ENCODE measurements at places on chromosomes 12 and 14.

DNA sequence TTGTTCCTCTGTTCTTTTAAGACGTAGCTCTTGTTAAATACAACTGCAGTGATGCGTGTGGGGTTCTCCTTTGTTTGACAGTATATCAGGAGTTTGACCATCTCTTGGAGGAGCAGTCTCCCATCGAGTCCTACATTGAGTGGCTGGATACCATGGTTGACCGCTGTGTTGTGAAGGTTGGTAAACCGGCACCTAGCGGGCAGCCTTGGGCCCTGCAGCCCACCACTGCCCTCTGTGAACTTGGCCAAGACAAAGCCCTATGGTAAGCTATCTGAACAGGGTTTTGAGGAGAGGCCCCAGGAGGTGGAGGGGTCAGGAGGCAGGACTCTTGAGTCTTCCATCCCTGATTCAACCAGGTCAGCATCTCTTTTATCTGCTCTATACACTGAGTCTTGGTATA lies 54.6 kb upstream of the RIC8B start:
- no peak for DNase-seq

DNA sequence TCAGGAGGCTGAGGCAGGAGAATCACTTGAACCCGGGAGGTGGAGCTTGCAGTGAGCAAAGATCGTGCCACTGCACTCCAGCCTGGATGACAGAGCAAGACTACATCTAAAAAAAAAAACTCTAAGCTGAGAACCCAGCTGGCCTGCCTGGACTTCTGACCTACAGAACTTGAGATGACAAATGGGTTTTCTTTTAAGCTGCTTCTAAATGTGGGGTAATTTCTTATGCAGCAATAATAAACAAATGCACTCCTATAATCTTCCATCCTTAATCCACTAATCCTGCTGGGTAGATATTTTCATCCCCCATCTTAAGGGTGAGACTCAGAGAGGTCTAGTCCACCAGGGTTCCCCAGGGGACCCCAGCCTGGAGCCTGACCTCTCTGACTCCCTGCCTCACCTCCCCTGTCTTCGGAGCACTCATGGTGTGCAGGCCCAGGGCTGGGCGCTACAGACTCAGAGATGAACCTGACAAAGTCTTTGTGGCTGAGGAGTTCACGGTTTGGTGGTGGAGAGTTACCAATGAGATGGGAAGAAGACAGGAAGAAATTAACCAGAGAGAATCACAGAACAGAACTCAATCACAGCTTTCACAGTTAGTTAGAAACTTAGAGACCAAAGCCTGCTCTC lies 39.7 kb upstream of the BDKRB2 start:
- no peak for DNase-seq

GRCh38 chr12:113958108-113958507 lies 8.0 kb downstream of the RBM19 start:
- DNase-seq, result no peak

DNA sequence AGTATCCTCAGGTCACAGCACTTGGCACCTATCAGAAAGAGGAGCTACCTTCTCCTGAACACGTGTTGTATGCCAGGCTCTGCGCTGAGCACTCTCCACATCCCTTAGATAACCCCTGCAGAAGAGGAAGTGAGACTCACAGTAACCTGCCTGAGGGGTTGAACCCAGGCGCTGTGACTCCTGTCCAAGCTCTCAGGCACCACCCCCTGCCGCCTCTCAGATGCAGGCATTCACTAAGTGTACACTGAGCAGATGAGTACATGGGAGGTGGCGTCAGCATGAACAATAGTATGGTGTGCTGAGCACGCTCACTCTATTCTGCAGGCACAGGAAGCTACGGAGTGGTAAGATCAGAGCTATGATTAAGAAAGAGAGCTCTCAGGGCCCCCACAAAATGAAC lies 21.0 kb upstream of the RIC8B start:
- DNase-seq, result no peak

GRCh38 chr12:103841690-103842584 lies 903 bp upstream of the NT5DC3 start:
- DNase-seq, result peak; percentile 64

GRCh38 chr12:3055704-3056467 lies 21.3 kb upstream of the TSPAN9 start:
- DNase-seq, result no peak

GRCh38 chr14:30204431-30204980 lies 276.9 kb upstream of the PRKD1 start:
- DNase-seq, result no peak

GRCh38 chr12:131830914-131831571 lies 2.9 kb downstream of the MMP17 start:
- peak; percentile 61 for DNase-seq

GRCh38 chr12:108832730-108833354 lies 24.5 kb downstream of the SSH1 start:
- peak; percentile 14 for DNase-seq

- DNase-seq, result no peak
Observed at GRCh38 chr12:41941079-41941478, 203.6 kb downstream of the GXYLT1 start.

- no peak for DNase-seq
Observed at GRCh38 chr12:131782061-131782460, 46.1 kb upstream of the MMP17 start.

DNA sequence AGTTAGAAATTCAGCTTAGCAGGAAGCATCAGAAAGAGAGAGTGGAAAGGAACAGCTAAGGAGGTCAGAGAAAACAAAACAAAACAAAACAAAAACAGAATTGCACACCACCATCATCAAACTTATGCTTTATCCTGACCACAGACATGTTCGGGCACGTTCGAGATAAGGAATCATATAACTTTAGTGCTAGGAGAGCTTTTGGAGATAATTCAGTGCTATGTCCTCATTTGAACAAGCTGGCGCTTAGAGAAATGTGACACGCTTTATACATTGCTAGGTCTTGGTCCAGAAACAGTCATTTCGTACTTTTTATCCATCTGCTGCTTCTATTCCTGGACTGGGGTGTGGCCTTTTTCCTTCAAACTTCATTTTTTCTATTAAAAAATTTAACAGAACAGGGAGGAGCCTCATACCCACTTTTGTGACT lies 213.1 kb downstream of the PTPRO start:
- no peak for DNase-seq

- DNase-seq, result no peak
Observed at GRCh38 chr12:69929125-69929524, 104.1 kb downstream of the MYRFL start.

GRCh38 chr14:64778104-64778754 lies 74.0 kb downstream of the PLEKHG3 start:
- no peak for DNase-seq

- no peak for DNase-seq
Observed at GRCh38 chr12:19434538-19434937, 4.8 kb upstream of the AEBP2 start.

- no peak for DNase-seq
Observed at GRCh38 chr12:128367961-128368360, 101.0 kb downstream of the TMEM132C start.

All from T47D (cell line).